ENCODE measurements at places on chromosomes 2 and 18. TPM values are rescaled to one million over a fixed set of nuclear protein-coding genes. Genes with fewer than 3 reads are reported as not detected.
A peak's percentile ranks its signal among the peaks of the same experiment; 100 is the strongest.

GRCh38 chr2:45822272-45822630 lies 170.8 kb downstream of the PRKCE start:
- no peak for DNase-seq

Gene SPP2
- total RNA-seq, result not detected

DNA sequence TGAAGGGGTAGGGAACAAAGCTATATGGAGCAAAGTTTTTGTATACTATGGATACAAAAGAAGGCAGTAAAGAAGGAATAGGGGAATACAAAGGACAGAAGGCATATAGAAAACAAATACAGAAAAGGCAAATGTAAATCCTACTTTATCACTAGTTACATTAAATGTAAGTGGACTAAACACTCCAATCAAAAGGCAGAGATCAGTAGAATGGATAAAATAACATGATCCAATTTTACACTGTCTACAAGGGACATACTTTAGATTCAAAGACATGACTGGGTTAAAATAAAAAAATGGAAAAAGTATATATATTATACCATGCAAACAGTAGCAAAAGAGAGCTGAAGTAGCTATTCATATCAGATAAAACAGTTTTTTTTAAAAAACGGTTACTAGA lies 215.0 kb downstream of the PDE11A start:
- no peak for DNase-seq

Gene HOXD13
- not detected for total RNA-seq

Gene POTEI
- total RNA-seq, result 5.6 TPM

- no peak for DNase-seq
These were observed 24.3 kb upstream of the RIOK3 start for GRCh38 chr18:23428821-23429220.

Gene ITGAV
- total RNA-seq, result 69.1 TPM

DNA sequence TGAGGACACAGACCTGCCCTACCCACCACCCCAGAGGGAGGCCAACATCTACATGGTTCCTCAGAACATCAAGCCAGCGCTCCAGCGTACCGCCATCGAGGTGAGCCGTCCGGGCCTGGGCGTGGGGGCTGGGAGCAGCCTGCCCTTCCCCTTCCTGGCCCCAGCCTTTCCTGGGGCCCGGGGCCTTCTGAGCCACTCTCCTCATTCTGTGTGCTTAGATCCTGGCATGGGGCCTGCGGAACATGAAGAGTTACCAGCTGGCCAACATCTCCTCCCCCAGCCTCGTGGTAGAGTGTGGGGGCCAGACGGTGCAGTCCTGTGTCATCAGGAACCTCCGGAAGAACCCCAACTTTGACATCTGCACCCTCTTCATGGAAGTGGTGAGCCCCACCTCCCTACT lies 157.9 kb downstream of the DYSF start:
- DNase-seq, result peak; percentile 5

- no peak for DNase-seq
These were observed 168.7 kb upstream of the NDUFV2 start for GRCh38 chr18:8933714-8934284.

DNA sequence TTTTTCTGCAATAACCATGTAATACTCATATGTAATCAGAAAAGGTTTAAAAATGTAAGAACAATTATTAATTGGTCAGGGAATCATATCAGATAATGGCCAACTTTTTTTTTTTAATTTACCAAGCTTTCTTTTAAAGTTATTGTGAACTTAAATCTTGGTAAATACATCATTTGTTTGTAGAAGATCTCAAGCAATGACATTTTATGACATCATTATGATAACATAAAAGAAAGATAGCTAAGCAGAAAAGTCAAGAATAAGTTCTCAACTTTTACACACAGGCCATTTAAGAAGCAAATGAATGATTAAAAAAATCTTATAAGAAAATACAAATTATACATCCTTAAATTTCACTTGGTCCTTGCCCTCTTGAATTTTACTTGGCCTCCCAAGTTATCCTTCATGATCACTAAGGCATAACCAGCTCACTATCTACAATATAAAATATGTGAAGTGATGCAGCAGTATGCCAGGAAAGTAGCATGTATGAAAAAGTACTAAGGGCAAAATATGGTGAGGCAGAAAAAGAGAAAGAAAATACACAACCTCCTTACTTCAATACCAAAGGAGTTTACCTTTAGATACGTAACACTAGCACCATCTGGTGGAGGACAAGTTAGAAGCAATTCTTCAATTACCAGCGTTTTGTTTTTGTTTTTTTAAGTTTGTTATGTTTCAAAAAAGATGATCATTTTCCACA lies 116.6 kb downstream of the SRBD1 start:
- DNase-seq, result peak; percentile 11

GRCh38 chr2:238728330-238729260 lies 119.3 kb upstream of the TWIST2 start:
- no peak for DNase-seq

- DNase-seq, result no peak
These were observed 259.8 kb upstream of the SALL3 start for GRCh38 chr18:78719821-78720220.

DNA sequence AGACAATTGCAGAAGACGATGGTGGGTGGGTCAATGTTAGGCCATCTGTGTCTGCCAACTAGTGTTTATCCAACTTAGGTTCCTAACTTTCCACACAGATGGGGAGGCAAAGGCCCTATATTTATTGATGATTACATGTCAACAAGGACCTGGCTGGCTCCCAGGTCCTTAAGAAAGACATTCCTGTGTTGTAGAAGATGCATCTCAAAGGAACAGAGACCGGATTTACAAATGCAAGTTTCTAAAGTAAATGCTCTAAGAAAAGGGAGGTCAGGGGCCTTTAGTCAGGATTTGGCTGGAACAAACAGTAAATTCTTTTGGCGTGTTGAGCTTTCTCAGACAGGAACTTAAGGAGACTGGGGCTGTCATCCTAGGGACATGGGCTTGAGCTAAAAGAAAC lies 175.0 kb downstream of the SH3BP4 start:
- DNase-seq, result no peak

DNA sequence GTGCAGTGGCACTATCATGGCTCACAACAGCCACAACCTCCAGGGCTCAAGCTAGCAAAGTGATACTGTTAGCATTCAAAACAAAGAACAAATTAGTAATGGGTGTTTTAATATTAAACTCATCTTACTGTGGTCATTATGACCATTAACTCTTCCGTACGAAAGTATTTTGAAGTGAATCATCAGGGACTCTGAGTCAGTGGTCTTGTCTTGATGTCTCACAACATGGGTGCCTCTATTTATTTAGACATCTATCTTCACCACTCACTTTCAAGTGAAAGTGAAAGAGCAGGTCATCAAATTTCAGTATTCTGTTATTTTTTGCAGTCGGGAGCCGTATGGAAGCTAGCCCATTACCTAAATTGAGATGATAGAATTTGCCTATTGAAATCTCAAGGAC lies 1118.2 kb downstream of the DPP10 start:
- no peak for DNase-seq

GRCh38 chr2:10238396-10238795 lies 64.3 kb upstream of the HPCAL1 start:
- no peak for DNase-seq

DNA sequence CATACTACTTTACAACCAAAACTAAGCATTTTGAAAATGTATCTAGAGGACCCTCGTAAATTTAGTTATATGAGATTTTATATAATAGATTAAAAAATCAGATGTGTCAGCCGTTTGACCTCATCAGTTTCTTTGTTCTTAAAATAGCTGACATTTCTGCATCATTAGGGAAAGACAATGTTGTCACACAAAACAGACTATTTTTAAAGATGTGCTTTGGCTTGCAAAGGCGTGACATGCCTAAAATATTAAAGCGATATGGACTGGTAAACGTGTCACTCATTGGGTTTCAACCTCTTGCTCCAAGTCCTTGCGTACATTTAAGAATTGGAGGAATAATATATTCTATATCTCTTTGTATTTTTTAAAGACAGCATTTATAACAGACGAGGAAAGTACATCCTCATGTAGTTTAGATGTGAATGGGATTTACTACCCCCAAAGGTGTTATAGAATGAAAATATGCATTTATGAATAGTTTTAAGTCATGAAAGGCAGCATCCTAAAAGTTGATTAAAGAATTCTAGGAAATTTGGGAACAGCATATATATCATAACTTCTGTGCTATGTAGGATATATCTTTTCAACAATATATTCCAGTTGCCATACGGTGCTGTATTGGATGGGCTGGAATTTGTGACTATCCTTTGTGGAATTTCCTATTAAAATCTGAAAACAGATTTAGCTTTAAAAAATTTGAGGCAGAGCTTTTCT lies 3.8 kb downstream of the MYL12A start:
- DNase-seq, result no peak

Gene ASB18
- not detected for total RNA-seq

DNA sequence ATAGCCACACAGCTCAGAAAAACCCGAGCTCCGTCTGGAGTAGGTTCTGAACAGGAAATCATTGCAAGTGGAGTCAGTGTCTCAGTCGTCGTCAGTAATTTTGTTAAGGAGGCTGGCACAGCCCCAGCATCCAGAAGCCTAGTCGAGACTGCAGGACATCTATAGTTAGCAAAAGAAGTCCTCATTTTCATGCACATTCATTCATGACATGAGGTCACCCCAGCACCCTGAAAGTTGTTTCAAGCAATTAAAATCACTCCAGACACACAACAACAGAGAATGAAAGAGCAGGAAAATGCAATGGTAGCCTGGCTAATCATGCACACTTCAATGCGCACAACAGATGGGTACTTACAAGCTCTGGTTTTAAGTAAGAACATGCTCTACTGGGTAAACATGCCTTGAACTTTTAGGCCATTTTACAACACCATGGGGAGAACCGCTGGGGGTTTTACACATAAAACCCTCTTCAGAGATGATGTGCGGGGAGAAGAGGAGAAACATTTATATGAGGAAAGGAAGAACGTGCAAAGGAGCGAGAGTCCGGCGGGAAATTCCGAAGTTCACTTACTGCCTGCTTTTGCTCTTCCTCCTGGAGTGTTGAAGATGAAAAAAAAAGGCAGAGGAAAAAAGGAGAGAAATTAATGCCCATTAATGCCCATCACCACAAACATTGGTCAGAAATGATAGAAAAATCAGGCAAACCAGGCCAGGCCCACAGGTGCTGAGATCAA lies 77.4 kb upstream of the DNMT3A start:
- no peak for DNase-seq

DNA sequence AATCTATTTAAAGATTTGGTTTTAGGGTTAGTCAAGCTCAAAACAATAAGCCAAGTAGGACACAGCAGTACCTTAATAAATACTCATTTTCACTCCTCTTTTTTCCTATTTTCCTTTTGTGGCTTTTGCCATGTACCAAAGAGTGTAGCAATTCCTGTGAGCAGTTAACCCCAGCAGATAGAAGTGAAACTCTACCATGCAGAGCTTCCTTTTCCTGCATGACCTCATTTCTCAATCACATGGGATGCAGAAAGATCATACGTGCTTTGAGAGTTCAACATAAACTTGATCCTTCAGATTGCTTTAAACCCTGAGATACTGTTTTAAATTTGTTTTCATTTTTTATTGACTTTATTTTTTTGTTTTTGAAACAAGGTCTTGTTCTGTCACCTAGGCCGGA lies 99.1 kb upstream of the ARHGAP15 start:
- DNase-seq, result no peak

DNA sequence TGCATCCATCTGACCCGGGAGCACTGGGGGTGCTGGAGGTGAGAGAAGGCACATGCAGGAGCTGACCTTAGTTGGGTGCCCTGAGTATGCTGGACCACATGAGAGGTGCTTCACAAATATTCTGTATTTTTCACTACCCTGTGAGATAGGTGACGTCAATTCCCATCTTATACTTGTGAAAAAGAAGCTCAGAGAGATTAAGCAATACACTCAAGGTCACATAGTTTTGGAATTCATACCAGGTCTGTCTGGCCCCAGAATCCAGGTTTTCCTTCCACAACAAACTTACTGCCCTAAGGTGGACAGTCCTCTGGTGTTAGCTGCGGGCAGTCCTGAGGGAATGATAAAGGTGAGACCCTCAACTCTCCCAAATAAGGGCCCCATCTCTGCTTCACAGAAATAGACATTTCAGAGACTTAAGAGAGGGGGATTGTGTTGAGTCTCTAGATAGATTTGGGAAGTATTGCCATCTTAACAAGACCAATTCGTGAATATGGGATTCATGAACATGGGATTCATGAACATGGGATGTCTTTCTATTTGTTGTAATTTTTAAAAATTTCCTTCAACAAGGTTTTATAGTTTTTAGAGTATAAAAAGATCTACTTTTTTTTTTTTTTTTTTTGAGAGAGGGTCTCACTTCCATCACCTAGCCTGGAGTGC lies 64.0 kb upstream of the SMAD7 start:
- DNase-seq, result no peak

Gene KYNU
- not detected for total RNA-seq

DNA sequence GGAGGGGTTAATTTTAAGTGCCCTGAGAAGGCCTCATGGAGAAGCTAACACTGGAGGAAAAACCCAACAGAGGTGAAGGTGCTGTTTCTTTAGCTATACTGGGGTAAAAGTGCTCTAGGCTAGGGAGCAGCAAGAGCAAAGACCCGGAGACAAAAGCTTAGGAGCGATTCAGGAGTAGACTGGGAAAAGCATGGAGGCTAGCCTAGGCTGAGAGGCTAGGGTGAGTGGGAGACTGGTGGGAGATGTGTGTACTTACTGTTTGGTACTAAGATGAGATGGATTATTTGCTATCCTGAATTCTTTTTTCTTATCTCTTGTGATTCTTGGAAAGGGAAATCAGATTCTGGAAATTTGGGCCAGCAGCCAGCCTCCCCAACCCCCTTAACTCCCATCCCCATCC lies 2.0 kb downstream of the GIGYF2 start:
- DNase-seq, result no peak

- no peak for DNase-seq
These were observed 72.2 kb upstream of the PHLPP1 start for GRCh38 chr18:62643181-62643580.

- DNase-seq, result no peak
These were observed 5.0 kb downstream of the CD28 start for GRCh38 chr2:203711399-203711798.

DNA sequence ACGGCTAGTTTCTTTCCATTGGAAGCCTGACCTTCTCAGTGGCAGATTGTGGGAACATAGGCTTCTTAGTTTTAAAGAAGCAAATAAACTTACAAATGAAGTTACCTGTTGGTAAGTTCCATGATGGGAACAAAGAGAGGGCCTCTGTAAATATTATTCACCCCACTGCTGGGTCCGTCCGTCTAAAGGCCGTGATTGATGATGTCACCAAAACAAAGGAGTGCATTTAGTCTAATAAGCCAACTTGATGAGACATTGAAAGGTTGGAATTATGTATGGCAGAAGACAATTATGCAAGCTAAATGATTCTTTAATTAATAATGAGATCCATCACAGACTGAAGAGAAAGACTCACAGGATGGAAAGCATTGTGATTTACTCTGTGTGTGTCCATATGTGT lies 1091.9 kb upstream of the FANCL start:
- no peak for DNase-seq

Gene HIBCH
- total RNA-seq, result 54.8 TPM

Gene TEKT4
- total RNA-seq, result 0.34 TPM

Data from progenitor cell of endocrine pancreas (in vitro differentiated cells).